ENCODE measurements at places on chromosomes 3 and 15.

DNA sequence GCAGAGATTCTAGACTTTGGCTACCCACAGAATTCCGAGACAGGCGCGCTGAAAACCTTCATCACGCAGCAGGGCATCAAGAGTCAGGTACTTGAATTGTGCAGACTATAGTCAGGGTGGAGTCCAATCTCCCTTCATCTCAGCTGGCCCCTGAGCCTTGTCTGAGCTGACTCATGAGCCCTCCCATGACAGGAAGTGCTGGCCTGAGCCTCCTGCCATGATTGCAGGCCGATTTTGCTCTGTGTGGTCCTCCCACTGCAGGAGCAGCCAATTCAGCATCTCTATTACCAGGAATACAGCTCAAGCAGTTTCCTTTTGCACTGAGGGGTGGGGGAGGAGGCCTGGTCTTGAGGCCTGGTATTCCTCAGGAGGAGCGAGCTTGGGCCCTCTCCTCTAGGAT lies 5.5 kb downstream of the AP2M1 start:
- DNase-seq = no peak

- DNase-seq = no peak
Observed at GRCh38 chr15:67918205-67918861, 78.5 kb upstream of the RNU6-1 start.

GRCh38 chr3:99648101-99648500 lies 9.7 kb downstream of the COL8A1 start:
- no peak for DNase-seq

- no peak for DNase-seq
Observed at GRCh38 chr3:145739926-145740325, 421.1 kb downstream of the PLOD2 start.

- no peak for DNase-seq
Observed at GRCh38 chr3:59877263-59878037, 827.6 kb upstream of the CFAP20DC start.

- DNase-seq = no peak
Observed at GRCh38 chr15:99424978-99425656, 140.7 kb upstream of the MEF2A start.

- no peak for DNase-seq
Observed at GRCh38 chr15:82977076-82977475, 8.9 kb upstream of the RAMAC start.

DNA sequence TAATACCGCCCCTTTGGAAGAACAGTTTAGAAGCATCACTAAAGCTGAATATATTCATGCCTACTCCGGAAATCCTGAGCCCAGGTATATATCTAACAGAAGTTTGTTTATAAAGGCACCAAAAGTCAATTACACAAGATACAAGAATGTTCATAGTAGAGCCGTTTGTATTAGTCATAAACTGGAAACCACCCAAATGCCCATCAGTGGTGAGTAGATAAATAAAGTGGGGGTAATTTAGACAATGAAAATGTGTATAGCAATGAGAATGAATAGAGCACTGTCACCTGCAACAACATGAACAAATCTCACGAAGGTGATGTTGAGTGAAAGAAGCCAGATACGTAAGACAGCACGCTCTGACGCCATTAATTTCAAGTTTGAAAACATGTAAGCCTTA lies 68.3 kb upstream of the GLCE start:
- no peak for DNase-seq

DNA sequence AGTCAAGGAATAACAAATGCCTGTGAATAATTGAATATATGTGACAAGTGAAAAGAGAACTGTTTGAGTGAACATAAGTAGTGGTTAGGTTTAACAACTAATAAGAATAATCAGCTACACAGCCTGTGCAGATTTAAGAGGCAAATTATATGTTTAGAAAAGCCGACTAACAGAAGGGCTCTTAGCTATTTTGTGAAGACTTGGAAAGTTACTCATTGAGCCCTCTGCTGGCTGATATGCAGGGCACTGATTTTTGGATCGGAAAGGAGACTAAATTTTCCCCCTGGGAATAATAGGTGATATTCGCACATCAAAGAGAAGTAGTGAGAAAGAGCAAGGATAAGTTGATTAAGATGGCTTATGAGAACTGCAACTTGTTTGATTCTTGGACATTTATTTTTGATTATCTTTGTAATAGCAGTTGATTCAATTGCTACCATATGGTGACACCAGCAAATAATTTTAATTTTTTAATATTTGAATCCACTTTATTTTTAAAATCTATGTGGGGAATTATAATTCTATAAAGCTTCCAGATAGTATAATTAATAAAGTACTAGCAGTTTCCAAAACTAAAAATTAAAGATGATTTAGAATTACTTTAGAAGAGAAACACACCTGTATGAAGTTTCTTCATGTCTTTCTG lies 156.2 kb downstream of the NLGN1 start:
- DNase-seq = peak; percentile 27

DNA sequence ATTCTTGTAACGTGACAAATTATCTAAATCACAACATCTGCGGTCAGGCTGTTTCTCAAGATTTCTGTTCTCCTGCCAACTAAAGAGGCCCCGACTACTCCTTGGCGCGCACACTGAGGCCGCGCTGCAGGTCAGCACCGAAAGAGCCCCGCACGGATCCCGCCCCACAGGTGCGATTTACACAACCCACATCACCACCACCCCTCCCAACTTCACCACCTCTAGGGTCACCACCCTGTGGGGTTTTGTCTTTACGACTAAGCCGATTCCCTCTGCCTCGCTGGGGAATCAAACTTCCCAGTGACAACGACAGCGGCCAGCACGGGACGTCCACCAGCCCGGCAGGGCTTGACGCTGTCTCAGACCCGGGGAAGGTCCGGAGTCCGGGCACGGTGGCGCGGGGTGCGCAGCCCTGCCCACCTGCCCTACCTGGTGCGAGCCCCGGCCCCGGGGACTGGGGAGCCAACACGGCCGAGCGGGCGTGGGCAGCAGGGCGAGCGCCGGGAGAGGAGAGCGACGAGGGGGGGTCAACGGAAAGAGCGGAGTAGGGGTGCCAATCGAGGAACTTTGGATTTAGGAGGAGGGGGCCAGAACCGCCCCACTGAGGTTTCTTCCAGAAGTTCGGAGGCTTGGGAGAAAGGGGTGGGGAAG lies 764 bp downstream of the UACA start:
- DNase-seq = peak; percentile 38

- DNase-seq = no peak
Observed at GRCh38 chr3:138063416-138063815, 52.0 kb downstream of the DZIP1L start.

Data from neuronal stem cell (in vitro differentiated cells).